ENCODE measurements at places on chromosomes 6 and 20.

GRCh38 chr6:98463038-98464000 lies 371.1 kb upstream of the POU3F2 start:
- DNase-seq = no peak

DNA sequence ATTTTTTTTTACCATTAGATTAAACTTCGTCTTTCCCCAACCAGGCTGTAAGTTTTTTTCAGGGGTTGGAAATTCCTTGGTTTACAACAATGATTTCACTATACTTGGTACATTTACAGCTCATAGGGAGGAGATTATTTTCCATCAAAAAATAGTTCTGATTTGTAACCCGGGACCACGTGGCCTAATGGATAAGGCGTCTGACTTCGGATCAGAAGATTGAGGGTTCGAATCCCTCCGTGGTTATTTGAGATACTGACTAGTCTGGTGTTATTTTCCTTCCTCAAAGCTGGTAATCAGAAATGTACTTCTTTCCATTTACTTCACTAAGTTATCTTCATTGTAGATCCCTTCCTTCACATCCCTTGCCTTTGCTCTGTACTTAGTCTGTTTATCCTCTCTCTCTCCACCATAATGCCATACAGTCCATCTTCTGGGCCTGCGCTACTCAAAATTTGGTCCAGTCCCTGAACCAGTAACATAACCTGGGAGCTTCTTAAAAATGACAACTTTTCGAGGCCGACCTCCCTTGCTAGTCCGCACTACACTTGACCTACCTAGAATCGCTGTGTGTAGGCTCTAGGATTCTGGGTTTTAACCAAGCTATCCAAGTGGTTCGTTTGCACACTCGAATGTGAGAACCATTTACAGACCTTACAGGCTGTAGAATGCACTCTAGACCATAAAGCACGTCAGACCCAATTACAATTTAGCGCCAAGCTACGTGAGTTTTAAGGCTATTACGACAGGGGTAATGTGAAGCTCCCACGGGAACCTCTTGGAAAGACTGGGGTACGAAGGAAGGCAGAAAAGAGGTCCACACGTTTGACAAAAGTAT lies 42.1 kb upstream of the BTN3A2 start:
- DNase-seq = peak; percentile 60

DNA sequence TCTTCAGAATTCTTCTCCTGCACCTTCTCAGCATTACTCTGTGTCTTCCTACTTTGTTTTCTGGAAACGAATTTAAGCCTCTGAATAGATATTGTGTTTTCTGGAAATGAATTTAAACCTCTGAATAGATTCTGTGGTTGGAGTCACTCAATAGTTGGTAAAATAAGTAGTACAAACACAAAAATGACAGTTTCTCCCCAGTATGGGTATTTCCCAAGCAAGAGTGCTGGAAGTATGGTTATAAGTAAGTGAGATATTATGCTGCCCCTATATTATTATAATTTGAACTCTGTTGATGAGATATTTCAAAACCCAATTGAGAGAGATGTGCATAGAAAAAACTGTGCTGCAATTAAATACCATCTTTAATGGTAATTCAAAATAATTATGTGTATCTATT lies 94.9 kb downstream of the TINAG start:
- no peak for DNase-seq

GRCh38 chr6:26520237-26520849 lies 17.8 kb upstream of the HMGN4 start:
- peak; percentile 28 for DNase-seq

GRCh38 chr20:5143851-5144250 lies 17.0 kb downstream of the CDS2 start:
- no peak for DNase-seq

DNA sequence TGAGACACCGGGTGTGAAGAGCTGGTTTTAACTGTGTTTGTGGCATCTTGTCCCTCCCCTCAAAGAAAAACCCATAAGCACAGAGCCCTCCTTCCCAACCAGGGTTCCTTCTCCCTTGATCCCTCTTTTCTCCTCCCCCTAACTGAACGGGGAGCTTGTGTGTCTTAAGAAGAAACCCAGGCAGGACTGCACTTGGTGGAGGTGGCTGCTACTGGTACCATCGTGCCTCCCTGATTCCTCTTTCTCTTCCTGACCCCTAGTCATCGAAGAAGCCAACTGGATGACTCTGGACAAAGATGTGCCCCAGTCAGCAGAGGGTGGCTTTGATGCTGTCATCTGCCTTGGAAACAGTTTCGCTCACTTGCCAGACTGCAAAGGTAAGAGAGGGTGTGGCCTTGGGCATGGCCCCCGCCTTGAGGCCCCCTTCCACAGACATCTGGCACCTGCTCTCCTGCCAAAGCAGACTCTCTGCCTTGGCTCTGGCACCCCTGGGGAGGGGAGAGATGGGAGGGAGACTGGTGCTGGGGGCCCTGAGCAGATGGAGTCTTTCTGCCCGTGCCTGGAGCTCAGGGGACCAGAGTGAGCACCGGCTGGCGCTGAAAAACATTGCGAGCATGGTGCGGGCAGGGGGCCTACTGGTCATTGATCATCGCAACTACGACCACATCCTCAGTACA lies 2.1 kb downstream of the GNMT start:
- DNase-seq = no peak

- DNase-seq = no peak
Measured at GRCh38 chr6:12935637-12936036, 219.1 kb downstream of the PHACTR1 start.

- DNase-seq = no peak
Measured at GRCh38 chr20:31758521-31758920, 19.4 kb downstream of the TPX2 start.

GRCh38 chr6:143581835-143582480 lies 70.4 kb upstream of the FUCA2 start:
- DNase-seq = no peak

GRCh38 chr6:44530209-44530909 lies 142.9 kb downstream of the CDC5L start:
- no peak for DNase-seq
